ENCODE measurements at places on chromosomes 3 and 15.

GRCh38 chr15:38176155-38176554 is 76.5 kb upstream of the SPRED1 start:
- ATAC-seq = no peak

- ATAC-seq = no peak
Observed at GRCh38 chr15:36172955-36173354, 406.5 kb upstream of the CDIN1 start.

DNA sequence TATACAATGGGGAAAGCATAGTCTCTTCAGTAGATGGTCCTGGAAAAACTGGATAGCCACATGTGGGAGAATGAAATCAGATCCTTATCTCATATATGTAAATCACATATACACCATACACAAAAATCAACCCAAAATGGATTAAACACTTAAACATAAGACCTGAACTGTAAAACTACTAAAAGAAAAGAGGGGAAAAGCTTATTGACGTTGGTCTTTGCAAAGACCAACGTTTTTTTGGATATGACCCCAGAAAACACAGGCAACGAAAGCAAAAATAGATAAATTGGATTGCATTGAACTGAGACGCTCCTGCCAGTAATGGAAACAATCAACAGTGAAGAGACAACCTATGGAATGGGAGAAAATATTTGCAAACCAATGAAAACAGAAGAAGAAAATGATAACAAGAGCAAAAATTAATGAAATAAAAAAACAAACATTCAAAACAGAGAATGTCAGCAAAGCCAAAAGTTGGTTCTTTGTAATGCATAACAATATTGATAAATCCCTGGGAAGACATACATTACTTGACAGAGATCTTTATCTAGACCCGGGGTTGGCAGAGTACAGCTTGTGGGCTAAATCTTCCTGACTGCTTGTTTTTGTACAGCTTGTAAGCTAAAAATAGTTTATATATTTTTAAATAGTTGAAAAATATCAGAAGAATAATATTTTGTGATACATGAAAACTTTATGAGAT is 86.9 kb downstream of the NEO1 start:
- no peak for ATAC-seq

GRCh38 chr15:75732809-75733451 is 20.3 kb upstream of the CSPG4 start:
- peak; percentile 58 for ATAC-seq

DNA sequence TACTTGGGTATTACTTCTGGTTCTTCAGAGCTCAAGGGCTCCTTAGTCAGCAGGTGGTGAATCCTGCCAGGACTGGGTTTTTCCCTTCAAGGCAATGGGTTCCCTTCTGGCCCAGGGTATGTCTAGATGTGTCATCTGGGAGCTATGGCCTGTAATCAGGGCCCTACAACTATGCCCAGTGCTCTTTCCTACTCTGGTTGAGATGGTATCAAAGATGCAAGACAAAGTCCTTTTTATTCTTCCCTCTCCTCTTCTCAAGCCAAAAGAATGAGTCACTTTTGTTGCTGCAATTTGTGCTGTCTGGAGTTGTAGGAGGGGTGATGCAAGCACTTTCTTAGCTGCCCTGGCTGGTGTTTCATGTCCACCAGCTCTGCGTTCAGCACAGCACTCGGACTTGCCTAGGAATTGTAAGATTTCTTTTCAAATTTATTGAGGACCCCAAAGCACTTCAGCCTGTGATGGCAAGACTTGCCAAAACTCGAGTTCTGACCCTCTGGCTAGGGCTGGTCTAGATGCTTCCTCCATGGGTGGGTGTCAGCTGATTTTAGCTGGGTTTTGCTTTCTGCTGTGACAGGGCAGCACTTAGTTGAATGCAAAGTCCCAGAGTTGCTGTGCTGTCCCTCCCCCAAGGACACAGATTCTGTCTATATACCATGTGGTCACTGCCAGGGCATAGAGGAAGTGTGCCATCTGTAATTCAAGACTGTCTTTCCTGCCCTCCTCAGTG is 129.2 kb upstream of the CBLB start:
- peak; percentile 97 for ATAC-seq

GRCh38 chr3:175338775-175339535 is 479.8 kb downstream of the NAALADL2 start:
- peak; percentile 96 for ATAC-seq

- ATAC-seq = no peak
Observed at GRCh38 chr3:46091741-46092701, 64.7 kb upstream of the XCR1 start.

DNA sequence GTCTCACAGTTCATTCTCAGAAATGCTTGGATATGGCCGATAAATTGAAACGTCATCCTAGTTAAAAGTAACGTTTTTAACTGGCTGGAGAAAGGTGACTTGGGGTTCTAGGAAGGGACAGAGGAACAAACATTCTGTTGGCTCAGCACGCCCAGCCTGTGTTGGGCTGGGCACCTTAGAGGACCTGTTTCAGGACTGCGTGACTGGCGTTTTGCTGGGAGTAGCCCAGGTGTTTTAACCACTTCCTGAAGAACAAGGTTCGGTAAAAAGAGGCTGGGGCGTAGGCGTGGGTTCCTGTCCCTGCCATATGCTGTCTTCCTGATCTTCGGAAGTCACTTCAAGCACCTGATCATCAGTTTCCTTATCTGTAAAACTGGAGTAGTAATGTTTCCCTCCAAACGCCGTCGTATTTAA is 1.1 kb upstream of the TLNRD1 start:
- ATAC-seq = peak; percentile 63

GRCh38 chr3:8220291-8220690 is 281.3 kb upstream of the LMCD1 start:
- ATAC-seq = no peak

GRCh38 chr3:38039101-38039898 is at the start of gene DLEC1:
Gene DLEC1, plus strand, starts transcription at chr3:38039208. Its CDS starts 18 bp downstream, at chr3:38039226.
- peak; percentile 72 for ATAC-seq

DNA sequence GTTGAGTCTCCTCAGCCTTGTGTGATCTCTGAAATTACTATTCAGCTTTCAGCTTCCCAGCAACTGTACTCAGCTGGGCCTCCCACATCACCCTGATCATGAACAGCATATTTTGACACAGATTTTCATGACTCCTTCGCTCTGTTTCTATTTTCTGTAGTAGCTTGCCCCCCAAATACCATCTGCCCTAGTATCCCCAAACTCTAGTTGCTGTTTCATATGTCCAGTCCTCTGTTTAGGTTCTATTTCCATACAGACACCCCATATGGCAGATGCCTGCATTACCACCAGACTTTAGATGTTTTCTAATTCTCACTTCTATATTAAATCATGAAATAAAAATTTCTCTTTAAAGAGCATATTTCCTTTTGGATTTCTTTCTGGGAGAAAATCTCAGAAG is 217.2 kb upstream of the ARPP21 start:
- no peak for ATAC-seq

GRCh38 chr3:196177567-196177966 is 33.6 kb downstream of the ZDHHC19 start:
- no peak for ATAC-seq

- ATAC-seq = peak; percentile 25
Observed at GRCh38 chr15:64948916-64949315, 37.2 kb downstream of the ANKDD1A start.

DNA sequence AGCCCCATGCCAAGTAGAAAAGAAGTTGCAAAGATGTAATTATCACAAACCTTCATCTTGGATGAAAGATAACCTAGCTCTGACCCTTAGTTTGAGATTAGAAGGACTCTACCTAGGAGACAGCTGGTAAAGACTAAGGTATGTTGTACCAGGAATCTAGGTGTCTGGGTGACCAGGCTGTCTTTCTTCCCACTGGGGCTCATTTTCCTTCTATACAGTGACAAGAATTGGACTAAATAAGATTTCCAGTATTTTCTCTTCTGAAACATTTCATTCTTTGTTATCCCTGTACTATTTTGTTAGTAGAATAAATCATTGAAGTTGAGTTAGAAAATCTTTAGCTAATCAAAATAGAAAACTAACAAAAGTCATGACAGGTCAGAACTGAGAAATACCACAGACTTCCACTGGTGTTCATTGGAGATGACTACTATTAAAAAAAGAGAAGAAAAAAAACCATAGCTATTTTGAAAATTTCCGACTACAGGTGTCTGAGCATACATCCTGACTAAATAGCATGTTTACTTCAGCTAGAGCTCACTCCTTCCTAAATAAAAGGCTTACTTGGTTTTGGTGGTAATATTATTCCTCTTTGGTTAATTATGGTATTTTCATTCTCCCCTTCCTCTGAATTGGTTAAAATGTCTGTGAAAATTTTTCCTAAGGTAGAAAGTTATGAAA is 10.1 kb downstream of the TGFBR2 start:
- no peak for ATAC-seq

- ATAC-seq = no peak
Observed at GRCh38 chr3:73576999-73577461, 47.7 kb downstream of the PDZRN3 start.

DNA sequence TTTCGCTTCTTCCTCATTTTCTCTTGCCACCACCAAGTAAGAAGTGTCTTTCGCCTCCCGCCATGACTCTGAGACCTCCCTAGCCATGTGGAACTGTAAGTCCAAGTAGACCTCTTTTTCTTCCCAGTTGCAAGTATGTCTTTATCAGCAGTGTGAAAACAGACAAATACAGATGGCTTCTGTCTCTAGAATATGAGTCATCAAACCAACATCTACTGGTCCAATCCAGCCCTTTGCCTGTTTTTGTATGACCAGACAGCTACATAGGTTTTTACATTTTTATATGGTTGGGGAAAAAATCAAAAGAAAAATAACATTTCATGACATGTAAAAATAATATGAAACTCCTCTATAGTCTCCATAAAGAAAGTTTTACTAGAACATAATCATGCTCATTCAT is 118.7 kb upstream of the PTPRG start:
- no peak for ATAC-seq

DNA sequence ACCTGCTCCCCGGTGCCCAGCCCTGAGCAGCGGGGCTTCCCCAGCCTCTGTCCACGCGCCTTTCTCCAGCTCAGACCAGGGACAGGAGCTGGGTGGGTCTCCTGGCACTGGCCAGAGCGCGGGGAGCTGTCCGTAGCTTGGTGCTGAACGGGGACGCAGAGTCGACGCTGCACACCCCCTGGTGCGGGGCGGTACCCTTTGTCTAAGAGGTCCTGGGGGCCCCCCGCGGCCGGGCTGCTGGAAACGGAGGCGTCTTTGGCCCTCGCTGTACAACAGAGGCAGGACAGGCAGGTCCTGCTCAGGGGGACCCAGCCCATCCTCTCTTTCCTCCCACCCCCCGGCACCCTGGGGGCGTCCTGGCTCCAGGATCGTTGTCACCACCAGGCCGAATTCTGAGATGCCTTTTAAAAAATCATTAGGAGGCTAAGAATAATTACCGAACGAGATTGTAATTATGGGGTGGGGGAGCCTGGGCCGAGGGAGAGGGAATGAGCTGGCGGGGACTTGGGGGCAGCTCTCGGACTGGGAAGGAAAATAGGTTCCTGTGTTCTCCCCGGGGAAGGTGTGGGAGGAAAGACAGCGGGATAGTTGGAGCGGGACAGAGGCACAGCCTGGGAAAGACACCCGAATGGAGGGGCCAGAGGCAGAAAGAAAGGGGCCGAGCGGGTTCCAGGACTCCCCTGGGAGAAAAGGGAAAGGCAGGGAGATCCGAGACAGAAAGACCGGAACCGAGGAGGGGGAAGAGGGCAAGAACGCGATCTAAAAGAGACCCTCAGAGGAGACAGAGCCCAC is 4.1 kb upstream of the SKOR1 start:
- peak; percentile 59 for ATAC-seq

Data from esophagus mucosa (tissue), 1 donor.